ENCODE measurements at places on chromosomes 2 and 18.

GRCh38 chr2:71100195-71100964 lies 29.6 kb downstream of the MCEE start:
- DNase-seq: peak; percentile 52

DNA sequence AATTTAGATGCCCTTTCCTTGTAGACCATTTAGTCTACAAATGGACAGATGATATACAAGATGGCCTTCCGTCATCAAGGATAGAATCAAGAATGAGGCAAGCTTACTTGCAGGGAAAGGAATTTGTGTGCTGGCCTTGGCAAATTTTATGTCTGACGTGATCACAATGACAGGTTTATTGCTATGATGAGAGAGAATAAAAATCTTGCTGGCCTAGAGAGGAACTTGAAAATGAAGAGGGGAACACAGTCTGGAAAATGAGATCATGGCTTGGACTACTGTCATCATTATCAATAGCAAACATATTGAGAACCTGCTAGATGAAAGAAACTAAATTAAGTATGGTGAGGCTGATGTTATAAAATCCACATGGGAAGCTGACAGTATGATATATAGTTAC lies 66.0 kb downstream of the CSRNP3 start:
- peak; percentile 54 for DNase-seq

DNA sequence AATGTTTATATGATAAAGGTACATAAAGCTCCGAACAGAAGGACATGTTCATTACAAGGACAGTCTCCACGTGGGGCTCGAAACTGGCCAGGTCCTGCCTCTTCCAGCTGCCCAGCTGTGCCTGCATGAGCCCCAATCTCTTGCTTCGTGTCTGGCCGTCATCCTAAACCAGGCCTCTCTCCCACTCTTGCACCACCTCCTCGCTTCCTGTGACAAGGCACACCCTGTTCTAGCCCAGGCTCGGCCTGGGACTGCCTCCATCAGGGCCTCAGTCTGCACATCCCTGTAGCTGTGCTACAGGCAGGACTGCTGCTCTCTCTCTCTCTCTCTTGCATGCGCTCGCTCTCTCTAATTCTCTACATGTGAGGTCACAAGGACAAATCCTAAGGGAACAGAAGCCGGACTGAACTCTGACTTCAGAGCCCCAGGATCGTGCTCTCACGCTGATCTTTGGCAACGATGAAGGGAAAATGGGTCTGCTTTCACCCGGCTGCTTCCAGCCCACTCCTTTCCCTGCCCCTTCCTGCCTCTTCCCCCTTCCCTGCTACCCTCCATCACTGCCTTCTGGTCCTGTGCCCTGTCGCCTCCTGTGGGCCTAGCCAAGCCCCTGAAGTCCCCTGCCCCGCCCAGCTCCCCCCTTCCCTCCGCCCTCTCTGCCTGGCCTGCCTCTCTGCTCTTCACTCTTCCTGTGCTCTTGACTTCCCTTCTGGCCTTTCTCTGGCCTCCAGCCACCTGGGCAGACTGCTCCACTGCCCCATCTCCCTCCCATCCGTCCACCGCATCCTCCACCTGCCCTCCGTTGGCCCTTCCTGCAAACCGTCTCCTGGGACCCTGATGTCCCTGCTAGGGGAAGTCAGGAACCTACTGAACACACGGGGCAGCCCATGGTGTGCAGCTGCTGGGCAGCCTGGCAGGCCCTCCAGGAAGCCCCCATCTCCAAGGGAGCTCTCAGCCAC lies 7.8 kb upstream of the GPR55 start:
- peak; percentile 20 for DNase-seq

DNA sequence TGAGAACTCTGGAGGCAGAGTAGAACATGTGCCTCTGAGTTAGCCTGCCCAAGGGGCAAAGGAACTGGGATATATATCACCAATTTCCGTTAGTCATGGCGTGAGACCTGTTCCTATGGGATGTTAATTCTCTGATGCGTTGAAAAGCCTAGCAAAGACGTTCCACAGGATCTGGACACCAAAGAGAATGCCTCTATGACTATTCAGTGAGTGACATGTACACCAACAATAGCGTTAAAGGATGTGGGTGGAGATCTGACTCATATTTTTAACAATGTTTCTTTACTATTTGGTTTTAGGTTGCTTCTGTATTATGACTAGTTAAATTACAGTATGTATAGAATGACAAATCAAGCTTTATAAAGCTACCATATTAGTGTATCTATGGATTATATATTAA lies 320.9 kb upstream of the MC4R start:
- no peak for DNase-seq

DNA sequence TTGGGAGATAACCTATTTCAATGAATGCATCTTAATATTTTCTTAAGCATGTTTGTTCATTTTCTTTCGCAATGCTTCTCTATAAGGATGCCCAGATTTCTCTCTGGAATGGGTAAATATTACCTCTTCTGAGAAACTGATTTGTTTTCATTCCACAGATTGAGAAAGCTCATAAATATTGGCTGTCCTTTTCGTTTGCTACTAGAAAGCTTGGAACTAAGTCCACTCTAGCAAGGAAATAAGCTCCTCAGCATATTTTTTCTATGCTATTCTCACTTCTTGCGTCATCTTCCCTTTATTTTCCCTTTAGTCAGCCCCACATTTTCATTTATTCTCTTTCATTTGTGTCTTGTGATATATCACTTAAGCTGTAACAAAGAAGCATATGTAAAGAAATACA lies 76.3 kb downstream of the ANTXR1 start:
- no peak for DNase-seq

GRCh38 chr2:59171019-59171418 lies 929.9 kb upstream of the FANCL start:
- DNase-seq: no peak

DNA sequence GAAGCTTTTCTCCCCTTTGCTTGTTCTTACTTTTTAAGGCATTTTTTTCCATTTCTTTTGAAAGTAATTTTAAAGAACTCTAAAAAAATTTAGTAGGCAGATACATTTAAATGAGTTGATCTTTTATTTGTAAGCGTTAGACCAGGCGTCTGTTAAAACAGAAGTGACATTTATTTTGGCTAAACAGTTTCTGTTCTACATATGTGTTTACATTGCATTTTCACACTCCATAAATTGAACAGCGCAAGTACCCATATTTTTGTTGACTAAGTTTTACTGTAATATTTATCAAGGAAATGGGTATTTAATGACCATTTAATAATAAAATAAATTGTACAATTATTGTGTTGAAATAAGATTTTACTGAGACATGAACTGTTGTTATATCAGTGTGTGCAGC lies 21.9 kb downstream of the PPM1B start:
- DNase-seq: no peak

- no peak for DNase-seq
These were observed 467.7 kb upstream of the ID2 start for GRCh38 chr2:8214036-8214615.

GRCh38 chr2:223101340-223102039 lies 49.5 kb downstream of the KCNE4 start:
- no peak for DNase-seq

DNA sequence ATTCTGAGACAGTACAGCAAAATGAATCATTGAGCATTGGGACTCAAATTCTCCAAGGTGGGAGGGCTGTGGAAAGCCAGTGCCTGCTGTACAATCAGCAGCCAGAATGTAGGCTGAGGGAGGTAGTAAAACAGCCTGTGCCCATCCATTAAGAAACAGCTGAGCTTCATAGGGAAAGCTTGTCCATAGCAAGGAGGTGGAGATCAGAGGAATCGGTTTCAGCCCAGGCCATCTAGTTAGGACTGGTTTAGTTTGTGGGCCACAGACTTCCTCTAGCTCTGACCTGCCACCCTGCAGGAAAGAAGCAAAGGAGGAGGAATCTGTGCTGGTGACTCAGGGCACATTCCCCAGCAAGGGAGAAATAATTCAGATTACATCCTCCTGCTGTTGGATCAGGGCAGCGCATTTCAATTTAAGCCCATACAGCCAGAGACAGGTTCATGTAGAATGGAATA lies 333.4 kb downstream of the SETBP1 start:
- DNase-seq: peak; percentile 45

- no peak for DNase-seq
These were observed 24.7 kb downstream of the CAB39 start for GRCh38 chr2:230737300-230737699.

DNA sequence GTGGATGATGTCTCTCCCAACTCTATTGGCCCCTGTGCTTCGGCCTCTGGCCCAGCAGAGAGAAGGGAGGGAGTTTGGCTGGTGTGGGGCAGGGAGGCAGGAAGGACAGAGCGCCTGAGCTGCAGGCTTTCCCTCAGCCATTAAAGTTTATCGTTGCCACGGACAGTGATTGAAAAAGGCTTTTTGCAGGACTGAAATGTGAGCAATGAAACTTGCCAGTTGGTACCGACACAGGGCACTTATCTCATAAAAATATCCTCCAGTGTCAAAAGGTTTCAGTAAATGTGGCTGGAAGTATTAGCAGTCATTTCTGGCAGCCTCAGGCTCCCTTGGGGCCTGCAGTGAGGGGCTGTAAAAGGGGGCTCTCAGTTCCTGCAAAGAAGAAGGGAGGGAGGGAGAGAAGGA lies 169.2 kb downstream of the GLI2 start:
- peak; percentile 81 for DNase-seq

DNA sequence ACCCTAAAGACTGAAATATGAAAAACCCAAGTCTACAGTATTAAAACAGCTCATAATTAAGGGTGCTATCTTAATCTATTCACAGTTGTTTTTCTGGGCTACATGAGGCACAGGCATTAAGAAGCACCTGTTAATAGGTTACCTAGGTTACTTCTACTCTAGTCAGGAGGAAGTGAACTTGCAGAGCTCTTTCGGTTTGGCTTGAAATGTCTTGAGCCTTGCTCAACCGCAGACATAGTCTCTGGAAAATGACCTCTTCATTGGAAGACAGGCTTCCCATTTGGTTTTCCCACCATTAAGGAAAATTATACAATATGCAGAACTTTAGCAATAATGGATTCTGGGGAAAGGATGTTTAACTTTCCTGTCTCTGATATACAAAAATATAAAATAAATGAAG lies 142.3 kb upstream of the KCNJ3 start:
- no peak for DNase-seq

DNA sequence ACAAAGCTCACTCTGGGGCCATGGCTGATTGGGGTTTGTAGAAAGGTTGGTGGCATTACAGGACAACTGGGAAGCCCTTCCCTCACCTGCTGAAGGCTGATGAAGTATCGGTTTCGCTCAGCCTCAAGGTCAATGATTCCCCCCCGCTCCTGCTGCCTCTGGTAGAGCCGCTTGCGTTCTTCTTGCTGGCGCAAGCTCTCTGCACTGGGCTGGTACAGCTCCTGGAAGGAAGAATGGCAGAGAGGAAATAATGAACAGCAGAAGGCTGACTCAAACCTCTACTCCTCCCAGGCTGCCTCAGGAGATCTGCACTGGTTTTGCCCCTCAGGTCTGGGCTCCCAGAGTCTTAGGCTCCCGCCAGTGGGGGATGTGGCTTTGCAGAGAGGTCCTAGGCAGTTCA lies 5.2 kb downstream of the BCS1L start:
- DNase-seq: no peak

DNA sequence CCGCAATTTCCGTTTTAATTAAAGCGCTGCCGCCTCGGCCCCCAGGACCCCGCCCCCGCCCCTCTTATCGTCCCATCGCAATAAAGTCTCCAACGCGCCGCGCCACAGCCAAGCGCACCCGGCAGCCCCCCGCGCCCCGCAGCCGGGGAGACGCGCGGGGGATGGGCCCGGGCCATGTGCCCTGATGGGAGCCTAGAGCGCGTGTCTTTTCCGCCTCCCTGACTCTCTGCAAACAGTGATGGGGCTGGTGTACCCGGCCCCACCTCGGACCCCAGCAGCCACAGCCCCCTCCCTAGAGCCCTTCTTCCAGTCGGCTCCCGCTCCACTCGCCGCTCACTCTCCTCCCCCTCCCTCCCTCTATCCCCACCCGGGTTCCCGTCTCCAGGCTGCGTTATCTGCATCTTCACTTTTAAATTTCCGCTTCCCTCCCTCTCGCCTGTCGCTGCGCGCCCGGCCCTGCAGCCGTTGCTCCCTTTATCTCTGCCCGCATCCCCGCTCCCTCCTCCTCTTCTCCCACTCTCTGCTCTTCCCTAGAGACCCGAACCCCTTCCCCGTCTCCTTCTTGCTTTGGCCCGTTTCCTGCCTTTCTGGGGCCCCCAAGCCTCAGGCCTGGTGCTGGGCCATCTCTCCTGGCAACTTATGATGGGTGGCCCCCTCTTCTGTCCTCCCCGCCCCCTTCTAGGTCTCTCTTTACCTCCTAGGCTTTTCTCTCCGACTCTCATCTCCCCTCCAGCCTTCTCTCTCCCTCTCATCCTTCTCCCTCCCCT lies 524 bp upstream of the FEV start:
- peak; percentile 26 for DNase-seq

DNA sequence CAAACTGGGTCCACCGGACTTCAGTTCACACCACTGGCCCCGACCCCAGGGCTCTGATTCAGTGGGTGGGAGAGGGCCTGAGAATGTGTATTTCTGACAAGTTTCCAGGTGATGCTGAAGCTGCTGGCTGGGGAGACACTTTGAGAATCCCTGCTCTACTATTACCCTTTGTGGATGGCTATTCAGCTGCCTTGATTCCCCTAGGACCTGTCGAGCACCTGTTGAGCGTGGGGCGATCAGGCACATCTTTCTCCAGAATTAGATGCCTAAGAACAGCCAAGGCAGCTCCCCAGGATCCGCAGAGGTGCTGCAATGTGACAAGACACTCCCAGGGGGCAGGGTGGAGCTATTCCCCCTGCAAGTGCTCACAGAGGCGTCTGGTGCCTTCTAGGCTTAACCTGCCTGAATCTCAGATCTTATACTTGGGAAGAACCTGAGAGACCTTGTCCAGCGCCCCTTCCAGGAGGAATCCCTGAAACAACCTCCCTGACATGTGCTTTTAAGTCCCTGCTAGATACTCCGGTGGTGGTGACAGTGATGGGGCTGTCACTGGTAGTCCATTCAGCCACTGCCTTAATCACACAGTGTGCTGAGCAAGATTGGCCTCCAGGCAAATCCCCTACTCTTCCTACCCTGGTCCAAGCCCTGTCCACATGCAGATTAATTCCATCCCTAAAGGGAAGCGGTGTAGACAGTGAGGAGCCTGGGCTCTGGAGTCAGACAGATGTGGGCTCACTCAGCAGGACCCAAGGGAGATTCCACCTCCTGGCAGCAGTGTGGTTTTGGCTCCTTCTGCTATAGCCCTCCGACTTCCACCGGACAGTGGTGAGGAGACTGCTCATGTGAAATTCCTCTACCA lies 43.4 kb upstream of the OTOF start:
- DNase-seq: no peak

DNA sequence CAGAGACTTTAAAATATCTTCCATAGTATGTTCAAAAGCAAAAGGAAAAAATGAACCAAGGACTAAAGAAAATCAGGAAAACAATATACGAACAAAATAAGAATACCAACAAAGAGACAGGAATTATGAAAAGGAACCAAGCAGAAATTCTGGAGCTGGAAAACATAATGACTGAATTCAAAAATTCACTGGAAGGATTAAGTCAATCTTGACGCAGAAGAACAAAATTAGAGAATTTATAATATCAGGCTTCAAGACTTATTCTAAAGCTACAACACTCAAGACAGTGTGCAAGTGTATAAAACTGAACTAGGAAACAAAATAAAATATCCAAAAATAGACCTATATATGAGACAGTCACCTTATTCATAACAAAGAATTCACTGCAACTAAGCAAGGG lies 56.9 kb upstream of the GYPC start:
- no peak for DNase-seq

GRCh38 chr2:187826023-187826422 lies 271.8 kb upstream of the TFPI start:
- no peak for DNase-seq

GRCh38 chr2:23669413-23670244 lies 257.3 kb downstream of the ATAD2B start:
- DNase-seq: no peak
